Smooth muscle cell of the brain vasculature (primary cell): ENCODE measurements at places on chromosomes 12 and 14.

GRCh38 chr14:79379266-79379665, 832.0 kb downstream of the DIO2 start:
- no peak for DNase-seq

DNA sequence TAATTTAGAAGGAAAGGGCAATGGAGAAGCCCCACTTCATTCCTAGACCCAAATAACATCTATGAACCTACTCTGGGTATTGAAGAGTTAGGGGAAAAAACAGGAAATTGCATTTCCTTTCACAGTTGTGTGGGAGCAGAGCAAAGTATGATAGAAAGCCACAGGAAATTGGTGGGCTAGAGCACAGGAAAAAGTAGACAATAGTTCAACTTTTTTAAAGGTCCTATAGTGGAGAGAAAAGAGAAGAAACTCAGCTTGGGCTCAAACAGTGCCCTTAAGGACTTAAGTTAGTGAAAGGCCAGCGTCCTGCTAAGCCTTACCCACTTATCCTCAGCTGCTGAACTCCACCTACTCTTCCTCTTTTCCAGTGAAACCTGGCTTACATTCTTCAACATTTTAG, 258.1 kb downstream of the DPY19L2 start:
- no peak for DNase-seq

GRCh38 chr14:93785423-93785822, 2.9 kb downstream of the PRIMA1 start:
- no peak for DNase-seq

- no peak for DNase-seq
Measured at GRCh38 chr12:2970744-2971143, 11.5 kb downstream of the TEAD4 start.

DNA sequence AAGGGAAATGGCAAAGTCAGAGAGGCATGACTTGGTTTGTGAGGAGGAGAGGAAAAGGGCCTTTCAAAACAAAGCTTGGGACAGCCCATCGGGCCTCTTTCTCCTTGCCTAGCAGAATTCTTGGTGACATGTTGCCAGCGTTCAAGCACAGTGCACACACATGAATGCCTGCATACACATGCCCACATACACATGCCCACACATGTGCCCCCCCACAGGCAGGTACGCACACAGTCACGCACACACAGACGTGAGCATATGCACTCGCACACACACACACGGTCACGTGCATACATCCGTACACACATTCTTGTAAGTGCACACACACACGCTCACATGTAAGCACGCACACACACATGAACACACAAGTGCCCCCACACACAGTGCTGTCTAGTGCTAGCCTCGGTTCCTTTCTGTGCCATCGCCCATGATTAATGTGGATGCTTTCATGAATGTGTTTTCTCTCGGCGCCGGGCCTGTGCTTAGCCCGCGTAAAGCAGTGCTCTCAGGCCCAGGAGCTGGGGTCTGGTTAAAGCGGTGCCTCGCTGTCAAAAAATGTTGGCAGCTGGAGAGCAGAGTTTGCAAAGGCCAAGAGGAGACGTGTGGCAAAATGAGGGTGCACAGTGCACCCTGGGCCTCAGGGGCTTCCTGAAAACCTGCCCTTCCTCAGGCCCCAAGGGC, 328.8 kb upstream of the DIO3 start:
- DNase-seq = no peak
